ENCODE measurements at places on chromosomes 4 and X.
A peak's percentile ranks its signal among the peaks of the same experiment; 100 is the strongest.

DNA sequence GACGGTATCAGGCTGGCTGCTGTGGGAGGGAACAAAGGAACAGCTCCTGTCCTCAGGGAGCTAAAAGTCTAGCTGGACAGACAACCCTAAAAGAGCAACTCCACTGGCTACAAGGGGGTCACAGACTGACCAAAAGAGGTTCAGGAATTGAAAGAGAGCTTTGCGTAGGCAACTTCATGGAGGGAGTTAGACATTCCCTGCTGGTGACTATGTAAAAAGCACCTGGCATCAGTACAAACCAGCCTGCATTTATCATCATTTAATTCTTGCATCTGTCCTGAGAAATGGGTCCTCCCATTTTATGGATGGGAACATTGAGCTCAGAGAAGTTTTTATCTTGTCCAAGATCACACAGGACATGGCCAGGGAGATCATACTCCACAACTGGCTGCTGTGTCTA lies 1.4 kb upstream of the LGI2 start:
- DNase-seq, result no peak

GRCh38 chr4:147582386-147583060 lies 34.7 kb upstream of the TMEM184C start:
- no peak for DNase-seq

DNA sequence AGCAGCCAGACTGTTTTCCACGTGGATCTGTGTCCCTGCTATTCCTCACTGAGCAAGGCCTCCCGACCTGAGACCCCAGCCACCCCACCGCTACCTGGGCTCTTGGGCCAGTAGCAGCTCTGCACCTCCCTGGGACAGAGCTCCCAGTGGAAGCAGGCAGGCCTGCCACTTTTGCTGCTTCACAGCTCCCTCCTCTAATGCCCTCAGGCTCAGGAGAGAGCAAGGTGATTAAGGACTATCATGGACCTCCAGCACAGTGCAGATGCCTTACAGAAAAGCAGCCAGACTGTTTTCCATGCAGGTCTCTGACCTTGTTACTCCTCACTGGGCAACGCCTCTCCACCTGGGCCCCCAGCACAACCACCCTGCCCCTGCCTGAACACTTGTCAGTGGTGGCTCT lies 37.0 kb downstream of the AWAT2 start:
- DNase-seq, result no peak

- DNase-seq, result no peak
Measured at GRCh38 chr4:113566015-113566795, 195.3 kb downstream of the CAMK2D start.

GRCh38 chrX:71650333-71650969 lies 16.9 kb upstream of the LOC101059915 start:
- DNase-seq, result no peak

DNA sequence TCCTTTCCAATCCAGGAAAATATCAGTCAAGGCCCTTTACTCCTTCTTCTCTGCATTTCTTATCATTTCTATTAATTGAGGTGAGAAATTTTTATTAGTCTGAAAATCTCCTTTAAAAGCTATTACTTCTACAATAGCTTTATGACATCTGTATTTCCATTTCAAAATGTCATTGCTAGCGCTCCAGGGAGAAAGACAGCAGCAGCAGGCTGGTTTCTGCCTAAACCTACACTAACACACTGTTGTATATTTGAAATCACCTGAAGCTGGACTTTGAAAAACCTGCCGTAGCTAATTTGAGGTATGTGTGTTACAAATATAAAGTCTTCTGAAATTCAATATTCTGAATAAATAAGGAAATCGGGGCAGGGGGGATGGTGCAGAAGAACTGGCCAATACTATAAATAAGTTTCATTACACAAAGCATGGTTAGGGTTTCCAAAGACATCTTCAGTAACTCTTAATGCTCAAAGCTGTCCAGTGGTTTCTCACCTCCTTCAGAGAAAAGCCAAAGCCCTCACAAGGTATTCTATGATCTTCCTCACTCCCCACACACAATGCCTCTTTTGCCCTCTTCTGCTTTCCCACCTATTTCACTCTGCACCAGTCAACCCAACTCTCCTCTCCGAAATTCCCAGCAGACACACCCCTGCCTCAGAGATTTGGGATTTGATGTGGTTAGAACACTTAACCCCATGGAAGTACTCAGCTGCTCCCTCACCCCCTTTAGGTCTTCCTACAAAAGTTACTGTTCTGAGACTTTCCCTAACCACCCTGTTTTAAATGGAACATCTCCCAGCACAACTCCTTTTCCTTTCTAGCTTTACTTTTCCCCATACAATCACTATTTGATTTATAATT lies 122.7 kb downstream of the PPP3CA start:
- no peak for DNase-seq

DNA sequence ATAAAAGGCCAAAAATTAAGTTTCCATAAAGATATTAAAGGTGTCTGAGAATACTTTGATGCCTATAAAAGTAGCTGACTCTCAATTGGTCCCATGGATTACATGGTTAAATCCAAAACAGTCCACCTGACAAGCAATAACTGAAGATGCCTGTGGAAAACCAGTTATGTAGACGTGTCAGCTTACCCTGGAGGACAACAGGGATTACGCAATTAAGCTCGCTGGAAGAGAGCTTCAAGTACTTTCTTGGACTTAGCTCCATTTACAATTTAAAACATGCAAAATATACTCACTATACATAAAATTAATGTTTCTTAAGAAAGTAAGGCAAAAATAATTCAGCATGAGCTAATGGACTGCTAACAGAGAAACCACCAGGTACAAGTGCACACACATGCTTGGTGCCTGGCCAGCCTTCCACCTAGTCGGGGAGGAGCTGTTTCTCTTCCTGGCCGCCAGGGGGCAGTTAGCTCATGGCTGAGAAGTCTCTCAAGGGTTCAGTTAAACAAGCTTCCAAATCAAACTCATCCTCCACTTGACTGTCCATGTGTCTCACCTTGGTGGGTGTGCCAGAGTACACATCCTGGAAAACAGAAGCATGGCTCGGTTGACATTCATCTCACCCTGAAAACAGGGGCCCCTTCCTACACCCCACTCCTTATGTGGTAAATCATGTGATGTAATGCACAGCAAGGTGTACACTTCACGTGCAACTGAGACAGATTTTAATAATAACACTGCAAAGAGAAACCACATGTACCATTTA lies 9.2 kb upstream of the FAM53A start:
- DNase-seq, result peak; percentile 79

All from CD4-positive, alpha-beta T cell treated with Interferon gamma for 1 hour (primary cell).